ENCODE measurements at places on chromosomes 5 and 9. TPM values are rescaled to one million over a fixed set of nuclear protein-coding genes. Genes with fewer than 3 reads are reported as not detected.

GRCh38 chr9:17509701-17510100 lies 69.2 kb upstream of the SH3GL2 start:
- no peak overlapping the region for H3K27ac ChIP-seq
- H3K4me1 ChIP-seq: no peaks in the 10 kb centered on the region
- no peaks in the 10 kb centered on the region for H3K36me3 ChIP-seq
- no peak overlapping the region for H3K4me3 ChIP-seq
- no peak for DNase-seq

ANKRD34B gene
- total RNA-seq: not detected

- peaks cover 48% of the 10 kb centered on the region for H3K4me1 ChIP-seq
- H3K36me3 ChIP-seq: peaks cover 22% of the 10 kb centered on the region
- DNase-seq: no peak
These were observed 1.6 kb upstream of the PHYKPL start for GRCh38 chr5:178234121-178234749.

SV2C gene
- 1.5 TPM for total RNA-seq

SOX30 gene
- 0.20 TPM for total RNA-seq

- H3K27me3 ChIP-seq: no peaks in the 10 kb centered on the region
- H3K4me3 ChIP-seq: no peak overlapping the region
- H3K4me1 ChIP-seq: no peaks in the 10 kb centered on the region
These were observed 125.1 kb downstream of the LIFR start for GRCh38 chr5:38431242-38431853.

DNA sequence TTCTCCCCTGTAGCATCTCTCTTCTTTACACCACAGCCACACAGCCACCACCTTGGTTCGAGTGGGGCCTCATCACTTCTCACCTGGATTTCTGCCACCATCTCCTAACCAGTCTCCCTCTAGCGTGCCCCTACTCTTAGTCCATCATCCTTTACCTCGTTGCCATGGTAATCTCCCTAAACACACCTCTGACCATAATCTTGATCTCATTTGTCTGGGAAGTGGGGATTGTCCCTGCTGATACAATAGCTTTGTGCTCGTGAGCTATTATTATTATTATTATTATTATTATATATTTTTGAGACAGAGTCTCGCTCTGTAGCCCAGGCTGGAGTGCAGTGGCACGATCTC lies 76.5 kb upstream of the HSPA9 start:
- no peak for DNase-seq
- H3K4me1 ChIP-seq: peaks cover 43% of the 10 kb centered on the region
- no peak overlapping the region for H3K27ac ChIP-seq
- no peaks in the 10 kb centered on the region for H3K36me3 ChIP-seq
- H3K27me3 ChIP-seq: no peaks in the 10 kb centered on the region

DNA sequence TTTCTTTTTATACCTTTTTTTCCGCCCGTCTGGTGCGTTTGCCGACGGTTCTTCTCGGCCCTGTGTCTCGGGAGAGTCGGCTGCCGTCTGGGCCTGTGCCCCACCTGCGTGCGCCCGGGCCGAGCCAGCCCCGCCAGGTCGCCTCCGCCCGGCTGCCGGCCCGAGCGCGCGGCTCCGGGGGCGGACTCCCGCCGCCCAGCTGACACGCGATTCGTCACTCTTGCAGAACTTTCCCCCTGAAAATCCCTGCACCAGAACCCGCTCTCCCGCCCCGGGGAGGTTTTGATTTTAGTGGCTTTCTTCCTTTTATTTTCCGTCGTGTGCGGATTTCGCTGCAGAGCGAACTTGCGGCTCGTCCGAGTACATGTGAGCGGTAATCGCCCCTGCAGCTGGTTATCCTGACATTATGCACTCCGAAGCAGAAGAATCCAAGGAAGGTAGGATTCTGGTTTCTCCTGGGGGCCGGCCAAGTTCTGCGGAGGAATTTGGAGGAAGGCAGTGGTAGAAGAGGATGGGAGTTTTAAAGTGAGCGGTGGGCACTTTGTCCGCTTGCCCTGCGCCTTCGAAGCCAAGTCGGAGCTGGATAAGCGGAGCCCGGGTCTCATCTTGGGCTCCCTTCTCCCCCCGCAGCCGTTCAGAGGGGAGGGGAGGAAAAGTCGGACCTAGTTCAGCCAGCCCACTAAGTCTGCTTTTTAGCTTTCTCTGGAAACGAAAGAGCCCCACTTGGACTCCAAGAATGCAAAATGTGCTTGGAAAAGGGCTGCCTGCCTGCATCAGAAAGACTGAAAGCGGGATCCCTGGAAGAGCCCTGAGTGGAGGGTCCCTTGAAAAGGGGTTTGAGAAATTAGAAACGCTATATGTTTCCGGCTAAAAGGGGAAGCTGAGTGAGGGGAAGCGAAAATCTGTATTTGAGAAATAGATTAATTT lies at the start of gene TNFAIP8:
TNFAIP8 (plus strand) TSS at position 335 of the 927 bp plus-strand sequence; CDS start at position 407, 72 bp downstream.
- DNase-seq: peak; percentile 22
- no peaks in the 10 kb centered on the region for H3K27me3 ChIP-seq
- H3K27ac ChIP-seq: peak within 1 kb of the TSS; percentile 62
- H3K4me3 ChIP-seq: peak within 1 kb of the TSS; percentile 47
- H3K4me1 ChIP-seq: peaks cover 9% of the 10 kb centered on the region

- no peaks in the 10 kb centered on the region for H3K4me1 ChIP-seq
- H3K27ac ChIP-seq: no peak overlapping the region
- no peaks in the 10 kb centered on the region for H3K36me3 ChIP-seq
- no peak overlapping the region for H3K4me3 ChIP-seq
- no peaks in the 10 kb centered on the region for H3K27me3 ChIP-seq
These were observed 56.8 kb upstream of the XPA start for GRCh38 chr9:97753975-97754374.

All from tibial nerve (tissue), 4 donors.